BJ (cell line): ENCODE measurements at places on chromosomes 13 and 19.

GRCh38 chr19:13068085-13068846 is 34.4 kb downstream of the LYL1 start:
- no peak for DNase-seq

DNA sequence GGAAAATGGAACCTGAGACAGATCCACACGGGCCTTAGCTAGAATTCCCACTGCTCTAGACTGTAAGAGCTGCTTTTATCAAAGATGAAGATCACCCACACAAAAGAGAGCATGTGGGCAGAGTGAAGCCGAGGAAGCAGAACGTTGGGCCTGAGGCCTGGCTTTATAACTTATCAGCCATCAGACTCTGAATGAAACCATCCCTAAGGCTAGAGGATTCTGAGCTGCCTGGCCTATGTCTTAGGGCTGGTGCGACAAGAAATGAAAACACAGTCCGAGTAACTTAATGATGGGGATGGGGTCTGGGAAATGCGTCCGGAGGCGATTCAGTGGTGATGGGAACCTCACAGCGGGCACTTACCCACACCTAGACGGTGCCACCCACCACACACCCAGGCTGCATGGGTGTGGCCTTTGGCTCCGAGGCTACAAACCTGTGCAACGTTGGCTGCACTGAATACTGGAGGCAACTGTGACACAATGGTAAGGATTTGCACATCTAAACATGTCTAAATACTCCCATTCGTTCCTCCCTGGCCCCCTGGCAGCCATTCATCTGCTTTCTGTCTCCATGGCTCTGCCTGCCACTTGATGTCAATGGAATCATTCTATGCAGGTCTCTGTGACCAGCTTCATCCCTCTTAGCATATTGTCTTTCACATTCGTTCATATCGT is 62.0 kb downstream of the SLC15A1 start:
- no peak for DNase-seq

GRCh38 chr19:46608178-46608577 is 7.0 kb downstream of the CALM3 start:
- DNase-seq, result no peak

GRCh38 chr13:21426238-21426637 is 32.9 kb downstream of the ZDHHC20 start:
- no peak for DNase-seq

GRCh38 chr19:4365791-4366665 is 22.7 kb downstream of the MPND start:
- no peak for DNase-seq

GRCh38 chr19:16036941-16037340 is 39.4 kb upstream of the TPM4 start:
- DNase-seq, result no peak

GRCh38 chr13:73933795-73934194 is 200.4 kb downstream of the KLF12 start:
- DNase-seq, result no peak

DNA sequence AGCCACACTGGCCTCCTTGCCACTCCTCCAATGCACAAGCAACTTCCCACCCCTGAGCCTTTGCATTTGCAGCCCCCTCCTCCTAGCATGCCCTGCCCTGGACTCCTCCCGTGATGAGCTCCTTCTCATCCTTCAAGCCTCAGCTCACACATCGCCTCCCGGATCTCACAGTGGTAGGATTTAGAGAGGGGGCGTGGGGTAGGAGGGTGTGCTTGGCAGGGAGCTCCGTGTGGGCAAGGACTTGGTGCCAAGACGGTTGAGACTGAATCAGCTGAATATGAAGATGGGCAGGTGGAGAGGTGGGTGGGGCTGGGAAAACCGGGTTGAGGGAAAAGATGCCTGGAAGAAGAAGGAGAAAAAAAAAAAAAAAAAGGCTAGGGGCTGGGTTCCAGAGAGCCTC is 48.4 kb upstream of the ZNRF4 start:
- DNase-seq, result no peak

GRCh38 chr13:28347456-28348371 is 147.2 kb downstream of the FLT1 start:
- no peak for DNase-seq

- no peak for DNase-seq
Observed at GRCh38 chr13:38759390-38759789, 72.5 kb downstream of the FREM2 start.

DNA sequence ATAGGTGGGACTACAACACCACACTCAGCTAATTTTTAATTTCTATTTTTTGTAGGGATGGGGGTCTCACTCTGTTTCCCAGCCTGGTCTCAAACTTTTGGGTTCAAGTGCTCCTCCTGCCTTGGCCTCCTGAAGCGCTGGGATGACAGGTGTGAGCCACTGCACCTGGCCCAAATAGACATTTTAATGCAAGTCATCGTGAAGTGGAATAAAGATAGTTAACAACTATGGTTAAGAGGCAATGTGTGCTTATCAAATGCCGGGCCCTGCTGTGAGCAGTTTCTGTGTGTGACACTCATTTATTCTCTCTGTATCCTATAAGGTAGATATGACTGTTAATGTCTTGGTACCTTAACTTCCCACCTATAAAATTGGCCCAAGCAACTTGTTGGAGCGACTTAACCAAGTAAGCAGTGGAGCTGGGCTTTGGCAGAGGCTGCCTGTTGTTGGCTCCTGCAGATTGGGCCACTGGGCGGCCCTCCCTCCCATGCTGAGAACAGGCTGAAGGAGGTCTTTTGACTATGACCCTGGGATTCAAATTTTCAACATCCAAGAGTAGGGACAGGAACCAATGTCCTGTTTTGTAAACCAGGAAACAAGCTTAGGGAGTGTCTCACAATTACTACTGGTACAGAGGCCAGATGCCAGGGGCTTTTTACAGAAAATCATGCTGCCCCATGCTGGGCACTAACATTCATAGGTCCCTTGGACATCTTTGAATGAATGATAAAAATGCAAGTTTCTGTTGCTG is 450.7 kb downstream of the TSHZ3 start:
- no peak for DNase-seq

GRCh38 chr13:81957121-81957520 is 1616.2 kb upstream of the SPRY2 start:
- no peak for DNase-seq
